SK-N-MC (cell line): ENCODE measurements at places on chromosomes 4 and X.

DNA sequence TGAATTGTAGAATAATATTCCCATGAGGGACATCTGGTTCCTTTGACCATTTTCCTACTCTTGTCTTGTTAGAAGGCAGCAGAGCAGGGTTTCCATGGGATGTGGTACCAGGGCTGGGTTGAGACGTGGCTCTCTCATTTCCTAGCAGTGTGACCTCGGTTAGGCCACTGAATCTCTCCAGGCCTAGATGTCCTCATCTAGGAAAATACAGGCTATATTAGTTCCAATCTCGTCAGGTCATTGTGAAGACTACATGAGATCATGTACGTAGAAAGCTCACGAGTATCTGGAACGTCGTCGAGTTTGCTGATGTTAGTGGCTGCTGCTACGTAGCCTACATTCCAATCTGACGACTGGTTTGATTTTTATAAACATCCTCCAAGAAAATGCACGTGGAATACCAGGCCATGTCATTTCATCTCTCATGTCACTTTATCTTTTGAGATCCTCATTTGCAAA lies 278.2 kb upstream of the GATB start:
- DNase-seq: no peak

DNA sequence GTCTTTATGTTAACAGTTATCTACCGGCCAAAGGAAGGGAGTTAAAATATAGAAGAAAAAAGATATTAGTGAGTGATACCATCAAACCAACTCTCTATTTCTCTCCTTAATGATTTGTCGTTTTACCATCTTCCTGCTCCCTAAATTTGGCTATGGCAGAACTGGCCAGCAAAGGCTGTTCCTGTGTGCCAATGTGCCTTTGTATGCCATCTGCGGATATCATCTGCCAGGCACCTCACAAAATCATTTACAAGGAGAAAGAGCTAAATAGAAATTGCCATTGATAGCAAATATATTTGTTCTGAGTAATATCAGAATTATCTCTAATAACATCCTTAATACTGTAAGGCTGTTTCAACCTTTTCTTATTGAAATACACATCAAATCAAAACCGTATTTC lies 22.4 kb downstream of the GPM6A start:
- no peak for DNase-seq

- DNase-seq: no peak
Observed at GRCh38 chr4:40395908-40396793, 61.0 kb downstream of the CHRNA9 start.

- no peak for DNase-seq
Observed at GRCh38 chr4:177271915-177272766, 37.5 kb upstream of the NEIL3 start.

DNA sequence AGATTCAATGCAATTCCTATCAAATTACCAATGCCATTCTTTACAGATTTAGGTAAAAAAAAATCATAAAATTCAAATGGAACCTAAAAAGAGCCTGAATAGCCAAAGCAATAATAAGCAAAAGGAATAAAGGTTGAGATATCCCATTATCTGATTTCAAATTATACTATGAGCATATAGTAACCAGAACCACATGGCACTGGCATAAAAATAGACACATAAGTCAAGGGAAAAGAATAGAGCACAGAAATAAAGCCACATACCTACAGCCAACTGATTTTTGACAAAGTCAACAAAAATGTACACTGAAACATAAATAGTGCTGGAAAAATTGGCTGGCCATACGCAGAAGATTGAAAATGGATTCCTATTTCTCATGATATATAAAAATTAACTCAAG lies 853.7 kb downstream of the FAT4 start:
- DNase-seq: no peak

DNA sequence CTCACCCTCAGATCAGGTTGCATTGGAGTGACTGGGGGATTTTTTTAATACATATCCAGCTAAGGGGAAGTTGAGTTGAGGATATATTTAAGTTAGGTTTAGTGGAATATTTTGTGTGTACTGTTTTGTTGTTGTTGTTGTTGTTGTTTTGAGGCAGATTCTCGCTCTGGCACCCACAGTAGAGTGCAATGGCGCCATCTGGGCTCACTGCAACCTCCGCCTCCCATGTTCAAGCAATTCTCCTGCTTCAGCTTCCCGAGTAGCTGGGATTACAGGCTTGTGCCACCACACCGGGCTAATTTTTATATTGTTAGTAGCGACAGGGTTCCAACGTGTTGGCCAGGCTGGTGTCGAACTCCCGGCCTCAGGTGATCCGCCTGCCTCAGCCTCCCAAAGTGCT lies 38.6 kb upstream of the ATP6AP2 start:
- DNase-seq: no peak

DNA sequence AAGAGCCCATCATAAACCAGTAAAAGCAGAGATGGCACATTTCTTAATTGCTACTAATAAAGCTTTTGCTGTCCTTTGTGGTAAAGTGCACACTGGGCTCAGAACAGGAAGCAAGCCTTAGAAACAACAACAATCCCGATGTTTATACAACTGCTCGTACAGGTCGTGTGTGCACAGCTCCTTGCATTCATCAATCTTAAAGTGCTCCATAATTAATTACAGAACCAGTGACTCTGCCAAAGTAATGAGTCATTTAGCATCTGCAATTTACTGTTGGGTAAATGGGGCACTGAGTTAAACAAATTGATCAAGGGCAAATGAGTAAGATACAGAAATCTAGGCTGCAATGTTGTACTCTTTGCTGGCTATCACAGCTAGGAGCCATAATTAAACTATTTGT lies 61.3 kb upstream of the TXK start:
- DNase-seq: no peak
